ENCODE measurements at places on chromosomes 13 and 19.
A peak's percentile ranks its signal among the peaks of the same experiment; 100 is the strongest.

- DNase-seq: no peak
Observed at GRCh38 chr19:46406976-46407375, 6.4 kb downstream of the CCDC8 start.

DNA sequence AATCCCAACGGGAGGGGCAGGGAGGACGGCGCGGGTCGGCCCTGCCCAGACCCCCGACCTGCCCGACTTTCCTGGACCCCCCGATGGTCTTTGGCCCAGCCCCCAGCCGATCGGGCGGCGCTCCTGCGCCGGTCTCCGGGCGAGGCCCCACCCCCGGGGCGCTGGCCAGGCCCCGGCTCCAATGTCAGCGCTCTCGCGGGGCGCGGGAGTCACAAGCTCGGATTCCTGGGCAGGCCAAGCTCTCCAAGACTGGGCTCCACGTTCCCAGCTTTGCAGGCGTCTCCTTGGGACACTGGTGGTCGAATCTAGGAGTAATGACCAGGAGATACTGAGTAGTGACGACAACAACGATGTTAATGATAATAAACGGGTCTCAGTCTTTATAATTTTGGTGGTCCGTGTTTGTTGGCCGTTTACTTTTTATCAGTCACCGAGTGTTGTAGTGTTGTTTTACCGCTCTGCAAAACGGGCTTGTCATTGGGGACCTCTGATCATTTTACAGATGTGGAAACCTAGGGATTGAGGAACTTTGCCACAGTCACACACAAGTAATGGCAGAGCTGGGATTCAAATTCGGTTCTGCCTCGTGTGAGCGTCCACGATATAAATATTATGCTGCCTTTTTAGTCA is 545 bp downstream of the RAD23A start:
- DNase-seq: peak; percentile 77

GRCh38 chr13:67390462-67391086 is 160.4 kb upstream of the PCDH9 start:
- peak; percentile 55 for DNase-seq

- DNase-seq: peak; percentile 22
Observed at GRCh38 chr13:85590231-85590931, 208.8 kb downstream of the SLITRK6 start.

DNA sequence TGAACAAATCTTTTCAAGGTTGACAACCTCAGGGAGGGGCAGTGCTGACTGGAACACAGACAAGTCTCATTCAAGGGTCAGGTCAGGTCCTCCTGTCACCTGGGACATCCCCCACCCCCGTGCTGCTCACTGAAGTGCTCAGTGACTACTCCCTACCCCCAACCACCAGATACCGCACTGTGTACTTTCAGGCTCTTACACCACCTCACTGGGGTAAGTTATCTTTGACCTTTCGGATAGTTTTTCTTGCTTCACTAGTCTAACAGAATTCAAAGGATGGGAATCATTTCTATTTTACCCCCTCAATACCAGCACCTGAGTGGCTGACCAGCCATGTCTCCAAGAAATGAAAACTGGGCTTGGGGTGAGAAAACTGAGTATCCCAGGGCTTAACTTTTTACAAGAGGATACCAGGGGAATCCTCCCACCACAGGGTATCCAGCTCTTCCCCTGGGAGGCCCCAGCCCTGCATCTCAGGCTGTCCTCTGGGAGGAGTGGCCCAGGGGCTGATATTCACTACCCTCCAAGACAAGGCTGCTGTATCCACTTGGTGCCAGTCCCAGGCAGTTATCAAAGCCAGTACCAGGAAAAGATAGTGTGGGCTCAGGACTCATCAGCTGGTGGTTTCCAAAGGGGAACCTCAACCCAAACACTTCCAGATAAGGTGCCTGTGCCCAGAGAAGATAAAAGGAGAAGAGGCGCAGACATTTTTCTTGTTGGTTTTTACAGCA is 2.1 kb downstream of the ZNF563 start:
- DNase-seq: no peak

All from fibroblast of upper back skin (primary cell).